ENCODE measurements at places on chromosomes 7 and 10.

- no peak for DNase-seq
These were observed 4.9 kb downstream of the TRDMT1 start for GRCh38 chr10:17196573-17196972.

DNA sequence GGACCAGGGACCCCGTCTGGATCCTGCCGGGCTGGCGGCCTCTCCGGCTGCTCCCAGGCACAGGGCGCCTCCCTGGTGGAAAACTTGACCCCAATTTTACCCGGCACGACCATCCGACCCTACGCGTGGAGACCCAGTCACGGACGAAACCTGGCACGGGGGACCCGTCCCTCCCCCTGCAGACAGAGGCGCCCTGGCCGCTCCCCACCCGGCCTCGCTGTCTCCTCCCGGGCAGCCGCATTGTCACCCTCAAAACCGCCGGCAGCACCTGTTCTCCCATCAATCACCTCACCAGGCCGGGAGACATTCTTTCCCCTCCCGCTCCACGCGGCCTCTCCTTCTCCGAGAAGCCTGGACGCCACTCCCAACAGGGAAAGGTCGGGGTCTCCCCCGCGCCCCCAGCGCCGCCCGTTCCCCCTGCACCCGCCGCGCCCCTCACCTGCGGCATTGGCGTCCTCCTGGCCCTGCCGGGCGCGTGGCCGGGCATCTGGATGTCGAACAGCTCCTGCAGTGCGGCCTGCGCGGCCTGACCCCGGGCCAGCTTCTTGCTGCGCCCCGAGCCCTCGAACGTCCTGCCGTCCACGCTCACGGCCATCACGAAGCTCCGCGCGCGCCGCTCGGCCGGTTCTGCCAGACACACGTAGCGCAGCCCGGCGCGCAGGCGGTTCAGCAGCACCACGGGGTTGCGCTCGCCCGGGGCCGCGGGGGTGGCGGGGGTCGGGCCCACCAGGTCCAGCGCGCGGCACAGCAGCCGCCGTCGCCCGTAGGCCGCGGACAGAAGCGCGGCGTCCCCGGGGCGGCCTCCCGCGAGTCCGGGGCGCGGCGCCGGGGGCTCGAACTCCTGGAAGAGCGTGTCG is 306.6 kb downstream of the WDR37 start:
- no peak for DNase-seq

DNA sequence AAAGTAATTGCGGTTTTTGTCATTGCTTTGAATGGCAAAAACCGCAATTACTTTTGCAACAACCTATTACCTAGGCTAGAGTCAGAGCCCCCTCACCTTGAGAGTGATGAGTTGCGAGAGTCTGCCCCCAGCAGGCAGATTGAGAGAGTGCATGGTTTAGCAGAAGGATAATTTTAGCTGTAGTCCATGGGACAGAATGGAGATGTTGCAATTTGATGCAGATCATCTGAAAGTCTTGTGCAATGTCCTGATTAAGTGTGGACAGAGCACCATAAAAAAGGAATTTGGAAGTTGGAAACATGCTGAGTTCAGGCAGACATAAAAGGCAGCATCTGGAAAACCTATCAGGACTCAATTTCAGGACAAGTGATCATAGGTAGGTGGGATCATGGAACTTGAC is 48.7 kb downstream of the GPR141 start:
- DNase-seq = no peak

GRCh38 chr7:157337316-157338149 is 729 bp downstream of the DNAJB6 start:
- peak; percentile 80 for DNase-seq

DNA sequence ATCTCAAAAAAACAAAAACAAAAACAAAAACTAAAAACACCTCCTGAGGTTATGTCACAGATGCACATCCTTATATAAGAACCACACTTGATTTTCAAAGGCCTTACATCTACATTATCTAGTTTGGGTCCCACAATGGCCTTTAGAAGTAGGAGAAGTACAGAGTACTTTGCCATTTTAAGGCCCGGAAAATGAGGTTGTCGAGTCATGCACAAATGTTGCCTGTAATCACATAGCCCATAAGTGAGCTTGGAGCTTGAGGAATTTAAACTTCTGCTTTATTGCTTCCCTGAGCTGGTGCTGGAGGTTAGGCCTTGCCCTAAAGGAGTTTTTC is 9.7 kb upstream of the MKRN1 start:
- no peak for DNase-seq

GRCh38 chr10:88880282-88881076 is 434 bp downstream of the STAMBPL1 start:
- DNase-seq = peak; percentile 88

DNA sequence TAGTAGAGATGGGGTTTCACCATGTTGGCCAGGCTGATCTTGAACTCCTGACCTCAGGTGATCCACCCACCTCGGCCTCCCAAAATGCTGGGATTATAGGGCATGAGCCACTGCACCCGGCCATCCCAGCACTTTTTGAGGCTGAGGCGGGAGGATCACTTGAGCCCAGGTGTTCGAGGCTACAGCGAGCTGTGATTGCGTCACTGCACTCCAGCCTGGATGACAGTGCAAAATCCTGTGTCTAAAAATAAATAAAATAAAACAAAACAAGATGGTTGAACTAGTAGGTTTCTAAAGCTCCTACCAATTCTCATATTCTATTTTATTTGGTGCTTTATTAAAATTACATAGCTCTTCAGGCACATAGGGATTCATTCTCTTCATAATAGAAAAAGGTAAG is 890.3 kb upstream of the AUTS2 start:
- DNase-seq = no peak

DNA sequence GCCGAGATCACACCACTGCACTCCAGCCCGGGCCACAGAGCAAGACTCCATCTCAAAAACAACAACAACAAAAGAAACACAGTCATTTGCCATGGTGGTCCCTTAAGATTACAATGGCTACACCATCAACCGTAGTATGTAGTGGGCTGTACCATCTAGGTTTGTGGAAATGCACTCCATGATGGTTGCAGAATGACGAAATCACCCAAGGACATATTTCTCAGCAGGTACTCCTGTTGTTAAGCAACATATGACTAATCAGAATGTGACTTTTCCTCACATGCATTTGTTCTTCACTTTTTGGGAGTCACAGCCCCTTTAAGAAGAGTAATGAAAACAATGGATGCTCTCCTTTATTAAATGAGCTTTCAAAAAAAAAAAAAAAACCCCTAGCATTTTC is 11.0 kb downstream of the SVIL start:
- no peak for DNase-seq

GRCh38 chr7:77254429-77254828 is 54.8 kb upstream of the FGL2 start:
- no peak for DNase-seq

GRCh38 chr7:123725586-123726171 is 23.1 kb downstream of the WASL start:
- no peak for DNase-seq

DNA sequence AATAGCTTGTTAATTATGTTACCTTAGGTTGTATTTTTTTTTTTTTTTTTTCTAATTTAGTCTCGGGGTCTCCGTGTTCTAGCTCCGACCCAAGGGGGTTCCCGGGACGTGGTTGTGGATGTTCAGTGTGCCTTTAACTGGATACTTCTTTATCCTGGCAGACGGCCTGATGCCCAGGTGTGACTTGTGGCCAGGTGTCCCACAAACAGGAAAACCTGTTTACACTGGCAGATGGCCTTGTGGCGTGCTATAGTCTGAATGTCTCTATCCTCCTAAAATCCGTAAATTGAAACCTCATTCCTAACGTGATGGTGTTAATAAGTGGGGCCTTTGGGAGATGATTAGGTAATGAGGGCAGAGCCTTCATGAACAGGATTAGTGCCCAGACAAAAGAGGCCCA is 546.4 kb upstream of the C7orf33 start:
- DNase-seq = no peak

- DNase-seq = no peak
These were observed 52.2 kb upstream of the MKI67 start for GRCh38 chr10:128178302-128178958.

DNA sequence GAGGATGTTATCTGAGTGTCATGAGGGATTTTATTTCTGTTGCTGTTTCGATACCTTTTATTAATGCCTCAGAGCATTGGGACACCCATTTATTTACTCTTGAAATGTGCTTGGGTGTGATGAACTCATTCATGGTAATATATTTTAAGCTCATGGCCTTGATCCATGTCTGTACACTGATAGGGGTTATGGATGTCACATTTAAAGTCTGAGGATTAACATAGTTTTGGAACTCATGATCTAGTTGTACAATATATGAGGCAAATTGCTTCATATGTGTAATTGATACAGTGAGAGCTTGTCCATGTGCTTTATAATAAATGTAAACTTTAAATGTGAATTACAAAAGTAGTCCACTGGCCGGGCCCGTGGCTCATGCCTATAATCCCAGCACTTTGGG is 23.0 kb upstream of the ZRANB1 start:
- no peak for DNase-seq

GRCh38 chr7:81110673-81111072 is 191.8 kb upstream of the SEMA3C start:
- no peak for DNase-seq

DNA sequence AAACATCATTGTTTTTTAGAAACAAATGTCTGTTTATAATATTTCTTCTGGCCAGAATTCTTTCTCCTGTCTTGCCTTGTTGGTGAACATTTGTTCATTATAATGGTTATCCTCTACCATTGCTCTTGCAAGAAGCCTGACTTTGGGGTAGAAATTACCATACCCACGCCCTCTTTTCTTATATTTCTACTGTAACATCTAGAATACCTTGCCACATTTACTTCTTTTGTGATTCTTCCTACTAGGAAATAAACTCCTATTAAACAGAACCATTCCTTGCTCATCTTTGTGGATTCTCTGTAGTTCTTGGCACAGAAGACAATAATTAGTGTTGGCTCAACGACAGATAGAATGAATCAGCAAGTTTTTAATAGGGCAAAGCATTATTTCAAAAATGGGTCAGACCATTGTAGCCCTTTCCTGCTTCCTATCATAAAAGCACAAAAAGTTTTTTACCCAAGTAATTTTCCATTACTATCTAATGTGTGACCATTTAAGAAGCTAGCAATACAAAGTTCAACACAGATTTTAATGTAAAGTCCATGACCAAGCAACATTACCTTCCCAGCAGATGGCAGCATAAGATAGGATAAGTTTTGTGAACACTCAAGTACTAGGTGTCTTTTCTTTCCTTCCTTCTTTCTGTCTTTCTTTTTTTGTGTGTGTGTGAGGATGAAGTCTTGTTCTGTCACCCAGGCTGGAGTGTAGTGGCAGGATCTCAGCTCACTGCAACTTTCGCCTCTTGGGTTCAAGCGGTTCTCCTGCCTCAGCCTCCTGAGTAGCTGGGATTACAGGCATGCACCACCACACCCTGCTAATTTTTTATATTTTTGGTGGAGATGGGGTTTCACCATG is 270.4 kb downstream of the HGF start:
- no peak for DNase-seq

- DNase-seq = no peak
These were observed 148.2 kb downstream of the KCND2 start for GRCh38 chr7:120421151-120421651.

DNA sequence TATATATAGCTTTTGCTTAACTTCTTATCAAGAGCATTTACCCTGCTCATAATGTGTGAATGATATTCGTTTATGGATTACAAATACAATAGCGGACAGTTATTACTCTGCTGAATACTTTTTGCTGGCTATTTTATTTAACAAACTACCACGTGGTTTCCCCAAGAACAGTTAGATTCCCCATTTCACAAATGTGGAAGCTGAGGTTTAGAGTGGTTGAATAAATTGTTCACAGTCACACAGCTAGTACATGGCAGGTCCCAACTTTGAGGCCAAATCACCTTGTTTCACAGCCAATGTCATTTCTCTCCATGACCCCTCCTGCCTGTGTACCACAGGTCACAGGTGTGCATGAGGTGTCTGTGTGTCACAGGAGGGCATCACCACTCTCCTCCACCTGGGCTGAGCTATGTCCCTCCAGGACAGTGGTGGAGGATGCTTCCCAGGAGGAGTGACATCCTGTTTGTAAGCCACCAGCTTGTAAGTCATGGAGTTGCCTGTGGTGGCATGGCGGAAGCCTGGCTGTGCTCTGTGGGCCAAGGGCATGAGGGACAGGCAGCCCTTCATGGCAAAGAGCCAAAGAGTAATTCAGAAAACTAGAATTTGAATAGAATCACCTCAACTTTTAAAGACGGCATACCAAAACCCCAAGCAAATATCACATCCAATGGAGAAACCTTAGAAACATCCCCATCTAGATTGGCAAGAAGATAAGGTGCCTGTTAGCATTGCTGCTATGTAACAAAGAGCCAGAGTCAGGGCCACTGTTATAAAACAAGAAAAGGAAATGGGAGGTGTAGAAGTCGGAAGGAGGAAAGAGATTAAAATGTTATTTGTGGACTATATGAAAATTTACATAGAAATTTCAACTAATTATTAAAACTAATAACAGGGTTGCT is 51.9 kb downstream of the AOC1 start:
- no peak for DNase-seq

GRCh38 chr10:27319752-27320431 is 79.3 kb upstream of the ACBD5 start:
- peak; percentile 72 for DNase-seq

- DNase-seq = no peak
These were observed 3.8 kb upstream of the DGKI start for GRCh38 chr7:137850571-137850970.

- DNase-seq = no peak
These were observed 5.1 kb downstream of the MTURN start for GRCh38 chr7:30139836-30140384.

- DNase-seq = no peak
These were observed 309.4 kb downstream of the HGF start for GRCh38 chr7:81460250-81461045.

GRCh38 chr10:51244748-51245490 is 170.6 kb downstream of the PRKG1 start:
- no peak for DNase-seq

DNA sequence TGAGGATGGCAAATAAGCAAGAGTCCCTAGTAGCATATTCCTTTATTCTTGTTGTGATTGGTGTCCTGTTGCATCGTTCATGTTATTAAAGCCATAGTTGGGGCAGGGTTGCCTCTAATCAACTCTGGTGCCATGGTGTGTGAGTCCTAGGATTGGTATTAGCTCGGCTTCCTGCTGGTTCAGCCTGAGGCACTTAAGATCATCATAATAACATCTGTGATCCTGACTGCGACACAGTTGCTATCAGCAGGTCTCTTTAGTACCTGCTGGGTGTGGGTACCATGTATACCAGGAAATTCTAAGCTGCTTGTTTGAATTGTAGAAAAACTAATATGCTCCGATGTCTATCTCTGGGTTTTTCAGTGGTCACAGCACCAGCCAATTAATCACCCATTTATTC is 1.6 kb downstream of the WEE2 start:
- DNase-seq = no peak

DNA sequence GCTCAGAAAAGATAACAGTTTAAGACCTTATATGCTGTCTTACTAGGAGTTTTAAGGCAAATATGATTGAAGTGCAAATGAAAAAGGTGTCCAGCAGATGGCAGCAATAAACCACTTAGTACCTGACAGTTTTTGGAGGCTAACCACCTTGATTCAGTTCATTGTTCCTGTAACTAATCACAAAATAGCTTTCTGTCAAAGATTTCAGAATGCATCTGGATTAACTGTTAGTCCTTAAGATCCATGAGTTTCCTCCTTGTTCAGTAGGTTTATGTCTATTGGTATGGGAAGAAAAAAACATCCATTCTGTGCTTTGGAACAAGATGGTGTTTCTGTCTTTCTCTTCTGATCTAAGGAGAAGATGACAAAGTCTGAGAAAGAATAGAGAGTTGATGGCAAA is 46.6 kb downstream of the CCSER2 start:
- DNase-seq = no peak

All from right forelimb (tissue), 1 donor.